ENCODE measurements at places on chromosomes 1 and 21.

DNA sequence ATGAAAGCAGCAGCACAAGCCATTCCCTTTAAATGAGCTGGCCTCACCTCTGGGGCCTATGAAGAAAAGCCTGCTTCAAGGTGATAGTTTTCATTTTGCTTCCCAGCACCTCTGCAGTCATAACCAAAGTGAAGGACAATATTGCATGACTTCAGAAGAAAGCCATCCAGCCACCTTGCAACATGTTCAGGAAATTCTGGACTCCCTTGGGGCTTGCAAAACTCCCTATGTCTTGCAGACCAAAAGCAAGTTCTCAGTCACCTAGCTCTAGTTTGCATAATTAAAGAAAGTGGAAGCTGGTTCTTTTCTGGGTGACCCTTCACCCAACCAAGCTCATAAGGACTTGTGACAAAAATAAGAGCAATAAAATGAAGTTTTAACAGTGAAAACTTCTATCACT lies 87.6 kb downstream of the GFI1 start:
- no peak for DNase-seq

DNA sequence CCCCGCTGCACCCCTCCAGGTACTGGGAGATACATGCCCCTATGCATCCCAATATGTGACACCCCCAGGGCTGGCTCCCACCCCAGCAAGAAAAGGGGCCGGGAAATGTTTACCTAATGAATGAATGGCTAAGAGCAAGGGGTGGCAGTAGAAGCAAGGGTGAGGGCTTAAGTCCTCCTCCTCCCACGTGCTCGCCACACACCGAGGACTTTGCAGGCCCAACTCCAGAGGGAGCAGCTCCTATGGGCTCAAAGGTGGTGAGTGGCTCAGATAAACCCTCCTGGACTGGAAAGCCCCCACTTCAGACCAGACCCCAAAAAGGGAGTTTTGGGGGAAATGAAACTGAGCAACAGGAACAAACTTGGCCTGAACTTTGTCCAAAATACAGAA lies 11.4 kb downstream of the SLC45A3 start:
- DNase-seq = no peak

- DNase-seq = no peak
These were observed 12.1 kb upstream of the NDC1 start for GRCh38 chr1:53850082-53850673.

DNA sequence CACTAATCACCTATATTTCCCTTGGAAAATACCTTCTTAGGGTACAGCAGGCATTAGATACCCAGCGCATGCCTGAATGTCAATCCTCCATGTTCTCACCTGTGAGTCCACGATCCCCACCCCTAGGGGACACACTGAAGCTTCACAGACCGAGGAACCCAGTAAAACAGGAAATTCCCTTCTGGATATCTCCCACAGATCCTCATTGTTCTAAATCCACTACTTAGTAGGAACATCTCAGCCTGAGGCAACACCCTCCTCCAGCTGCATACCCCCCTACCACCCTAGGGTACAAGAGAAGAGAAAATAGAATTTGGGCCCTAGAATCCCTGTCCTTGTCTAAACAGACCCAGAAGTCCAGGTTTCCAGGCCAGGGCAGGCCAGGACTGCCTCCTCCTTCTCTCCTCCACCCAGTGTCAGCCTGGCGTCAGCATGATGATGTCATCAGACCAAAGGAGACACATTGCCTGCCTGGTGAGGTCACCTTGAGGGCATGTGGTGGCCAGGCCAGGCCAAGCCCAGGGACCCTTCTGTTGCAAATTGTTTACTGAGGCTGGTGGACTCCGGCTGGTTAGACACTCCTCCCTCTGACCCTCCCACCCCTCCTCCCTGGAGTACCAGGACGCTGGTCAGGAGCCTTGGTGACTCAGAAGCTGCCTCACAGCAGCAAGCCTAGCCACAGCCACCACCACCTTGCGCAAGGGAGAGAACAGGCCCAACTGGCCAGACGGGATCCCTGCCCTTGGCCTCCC lies 6.2 kb downstream of the NECTIN4 start:
- DNase-seq = no peak

DNA sequence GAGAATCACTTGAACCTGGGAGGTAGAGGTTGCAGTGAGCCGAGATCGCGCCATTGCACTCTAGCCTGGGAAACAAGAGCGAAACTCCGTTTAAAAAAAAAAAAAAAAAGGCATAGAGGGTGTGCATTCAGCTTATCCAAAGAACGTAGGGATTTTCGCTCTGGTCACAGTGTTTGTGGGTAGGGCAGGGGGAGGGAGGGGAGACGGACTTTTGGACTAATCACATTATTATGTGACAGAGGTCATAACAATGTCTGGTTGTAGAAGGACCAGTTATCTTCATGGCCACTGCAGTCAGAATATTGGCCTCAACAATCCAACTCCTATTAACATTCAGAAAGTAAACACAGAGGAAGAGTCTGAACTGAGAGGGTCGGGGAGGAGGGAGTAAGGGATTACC lies 25.7 kb downstream of the RHOU start:
- DNase-seq = no peak

DNA sequence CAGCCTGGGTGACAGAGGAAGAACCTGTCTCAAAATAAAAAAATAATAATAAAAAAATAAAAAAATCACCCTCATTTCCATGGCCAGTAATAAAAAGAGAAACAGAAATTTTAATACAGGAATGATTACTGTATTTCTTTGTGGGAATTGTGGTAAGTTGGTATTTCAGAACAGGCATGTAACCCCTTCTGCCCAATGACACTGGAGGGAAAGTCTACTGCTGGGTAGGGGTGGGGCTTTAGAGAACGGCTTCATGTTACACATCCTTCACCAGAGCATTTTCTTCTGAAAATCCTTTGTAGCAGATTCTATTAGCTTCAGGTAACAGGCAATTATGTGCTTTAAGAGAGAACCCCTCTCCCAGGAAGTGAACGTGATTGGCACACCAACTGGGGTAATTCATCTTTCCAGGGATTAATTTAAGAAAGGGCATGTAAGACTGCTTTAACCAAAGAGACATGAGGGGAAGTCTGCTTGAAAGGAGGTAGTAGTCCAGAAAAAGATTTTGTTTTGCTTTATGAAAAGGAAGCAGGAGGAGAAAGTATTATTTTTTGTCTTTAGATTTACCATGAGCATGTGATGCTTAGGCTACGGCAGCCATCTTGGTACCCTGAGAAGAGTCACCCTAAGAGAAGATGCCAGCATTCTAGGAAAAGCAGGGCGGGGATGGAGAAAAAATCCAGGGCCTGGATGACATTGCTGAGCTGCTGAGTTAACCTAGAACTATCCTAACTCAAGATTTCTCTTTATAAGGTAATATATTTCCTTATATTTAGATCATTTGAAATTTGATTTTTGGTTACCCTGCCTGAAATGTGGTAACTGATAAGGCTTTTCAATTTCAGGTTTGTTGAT lies 57.7 kb upstream of the DPT start:
- DNase-seq = no peak

DNA sequence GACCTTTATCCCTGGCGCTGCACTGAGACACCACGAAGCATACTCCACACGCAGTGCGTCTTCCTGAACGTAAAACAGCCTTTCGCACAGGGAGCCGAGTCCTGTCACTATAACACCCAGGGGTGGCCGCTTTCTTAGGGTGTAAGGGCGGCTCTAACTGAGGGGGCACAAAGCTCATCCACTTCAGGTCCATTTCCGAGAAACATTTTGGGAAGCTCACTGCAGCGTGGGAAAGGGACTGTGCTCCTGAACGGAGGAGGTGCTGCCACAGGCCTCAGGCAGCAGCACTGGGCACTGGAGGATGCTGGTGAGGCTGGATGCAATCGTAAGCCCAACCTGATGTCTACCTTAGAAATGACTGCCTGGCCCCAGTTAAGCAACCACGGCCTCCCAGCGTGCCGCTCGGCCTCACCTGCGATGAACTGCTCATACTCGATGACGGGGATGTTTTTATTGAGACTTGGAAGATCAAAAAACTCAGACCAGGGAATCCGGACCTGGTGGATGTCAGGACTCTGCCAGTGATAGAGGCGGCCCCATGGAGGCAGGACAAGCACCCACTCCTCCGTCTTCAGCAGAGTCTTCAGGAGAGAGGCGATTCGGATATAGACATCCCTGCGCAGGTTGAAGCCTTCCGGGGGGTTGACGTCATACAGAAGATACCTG lies 2.3 kb downstream of the POFUT2 start:
- no peak for DNase-seq

DNA sequence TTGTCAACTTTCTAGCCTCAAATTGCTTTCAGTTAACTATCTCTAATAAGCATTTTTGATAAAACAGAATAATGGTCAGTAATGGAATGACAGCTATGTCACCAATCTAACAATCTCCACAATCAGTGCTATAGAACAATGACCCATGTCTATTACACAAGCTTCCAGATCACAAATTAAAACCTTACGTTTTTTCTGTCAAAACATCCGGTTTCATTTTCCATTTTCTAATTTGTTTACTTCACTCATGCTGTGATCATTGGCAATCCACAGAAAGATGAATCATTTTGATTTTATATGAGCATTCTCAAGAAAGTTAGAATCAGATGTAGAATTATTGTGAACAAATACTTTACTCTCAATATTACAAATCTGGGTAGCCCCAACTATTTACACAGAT lies 80.3 kb downstream of the KCNT2 start:
- no peak for DNase-seq

- DNase-seq = no peak
These were observed 104.4 kb downstream of the PTPN14 start for GRCh38 chr1:214446772-214447556.

DNA sequence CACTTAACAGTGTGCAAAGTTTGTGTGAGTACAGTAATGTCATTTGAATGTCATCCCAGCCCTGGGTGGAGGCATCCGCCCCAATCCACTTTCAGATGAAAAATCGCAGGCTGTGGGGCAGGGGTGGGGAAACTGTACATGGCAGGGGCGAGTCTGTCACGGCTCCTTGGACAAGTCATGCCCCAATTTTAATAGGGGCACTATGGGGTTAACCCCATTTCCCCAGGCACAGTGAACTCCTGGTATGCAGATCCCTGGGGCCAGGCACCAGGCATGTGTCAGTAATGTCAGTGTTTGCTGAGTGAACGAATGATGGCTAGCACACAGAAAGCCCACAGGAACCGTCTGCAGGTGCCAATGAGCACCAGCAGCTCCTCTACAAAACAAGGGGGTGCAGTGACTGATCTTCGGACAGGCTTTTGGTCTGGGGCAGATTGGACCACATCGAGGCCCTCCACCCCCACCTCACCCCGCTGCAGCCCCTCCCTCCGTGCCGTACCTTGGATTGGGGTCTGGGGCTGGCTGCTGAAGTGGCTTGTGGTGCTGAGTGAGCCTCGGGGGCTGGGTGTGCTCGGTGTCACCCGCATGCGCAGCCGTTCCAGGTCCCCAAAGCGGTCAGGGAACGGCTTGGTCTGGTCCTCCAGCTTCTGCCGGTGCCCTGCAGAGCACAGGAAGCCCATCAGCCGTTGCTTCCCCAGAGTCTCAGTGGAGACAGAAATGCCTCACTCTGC lies 23.2 kb downstream of the RUNX3 start:
- peak; percentile 2 for DNase-seq

GRCh38 chr1:167270349-167271092 lies 49.8 kb downstream of the POU2F1 start:
- no peak for DNase-seq

DNA sequence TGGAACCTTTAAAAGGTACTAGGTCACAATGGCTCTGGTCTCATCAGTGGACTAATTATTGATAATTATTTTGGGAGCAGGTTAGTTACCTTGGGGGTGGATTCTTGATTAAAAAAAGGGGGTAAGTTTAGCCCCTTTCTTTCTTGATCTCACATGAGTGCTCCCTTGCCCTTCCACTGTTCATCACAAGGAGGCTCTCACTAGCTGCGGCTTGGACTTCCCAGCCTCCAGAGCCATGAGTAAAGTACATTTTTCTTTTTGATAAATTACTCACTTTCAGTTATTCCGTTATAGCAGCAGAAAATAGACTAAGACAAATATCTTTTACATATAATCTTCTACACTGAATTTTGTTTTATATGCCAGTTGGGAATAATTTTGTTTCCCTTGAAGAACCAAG lies 254.8 kb upstream of the DEPDC1 start:
- DNase-seq = no peak

DNA sequence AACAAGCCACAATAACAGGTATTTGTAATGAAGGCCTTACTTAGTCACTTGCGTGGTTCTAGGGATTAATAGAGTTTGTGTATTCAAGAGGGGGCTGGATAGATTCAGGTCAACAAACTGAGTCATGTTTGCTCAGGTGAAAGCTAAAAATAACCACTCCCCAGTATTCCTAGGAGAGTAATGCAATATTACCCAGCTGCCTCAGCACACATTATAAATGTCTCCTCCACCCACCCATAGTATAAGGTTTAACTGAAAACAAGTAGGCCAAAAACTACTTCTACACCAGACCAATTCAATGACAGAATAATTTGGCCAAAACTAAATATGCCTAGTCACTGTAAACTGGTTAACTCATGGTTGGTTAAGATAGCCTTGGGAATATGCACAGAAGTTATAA lies 34.4 kb downstream of the WLS start:
- no peak for DNase-seq

GRCh38 chr21:25895565-25896205 lies 160.9 kb downstream of the GABPA start:
- DNase-seq = peak; percentile 37

GRCh38 chr1:46520063-46520911 lies 30.7 kb downstream of the DMBX1 start:
- DNase-seq = no peak

DNA sequence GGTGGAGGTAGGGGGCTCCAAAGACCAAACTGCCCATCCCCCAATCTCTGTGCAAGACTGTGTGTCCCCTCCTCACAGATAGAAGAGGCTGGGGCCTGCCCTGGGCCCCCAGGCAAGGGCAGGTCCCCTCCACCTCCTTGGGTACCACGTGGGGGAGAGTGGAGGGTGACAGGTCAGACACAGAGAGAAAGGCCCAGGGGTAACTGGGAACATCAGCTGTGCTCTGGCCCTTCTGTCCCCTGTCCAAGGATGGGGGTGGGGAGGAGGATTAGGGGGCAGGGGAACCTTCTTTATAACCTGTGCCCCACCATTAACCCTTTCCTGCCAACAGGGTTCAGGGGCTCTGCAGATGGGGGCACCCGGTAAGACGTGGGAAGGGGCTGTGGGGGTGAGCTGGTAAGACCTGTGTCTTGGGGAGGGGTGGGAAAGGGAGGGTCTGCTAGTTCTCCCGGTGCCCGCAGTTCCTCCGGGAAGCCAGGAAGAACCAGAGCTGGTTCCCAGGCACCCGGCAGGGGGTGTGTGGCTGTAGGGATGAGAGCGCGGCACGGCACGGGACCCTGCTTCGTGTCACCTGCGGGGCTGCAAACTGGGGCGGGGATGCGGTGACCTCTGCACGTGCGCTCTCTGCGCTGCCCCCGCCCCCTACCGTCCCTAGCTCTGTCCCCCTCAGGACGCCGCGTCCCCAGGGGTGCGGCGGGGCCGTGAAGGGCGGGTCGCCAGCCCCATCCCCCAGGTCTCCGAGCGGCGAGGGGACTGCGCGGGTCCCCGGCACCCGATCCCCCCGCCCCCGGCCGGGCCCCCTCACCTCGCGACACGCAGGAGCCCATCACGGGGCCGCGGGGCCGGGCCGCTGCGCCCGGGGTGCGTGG lies 601 bp downstream of the FAM131C start:
- DNase-seq = no peak

GRCh38 chr1:222844411-222844779 lies 29.6 kb downstream of the DISP1 start:
- no peak for DNase-seq

- no peak for DNase-seq
These were observed 45.3 kb downstream of the GPATCH2 start for GRCh38 chr1:217585577-217585976.

Data from activated naive CD4-positive, alpha-beta T cell treated with anti-CD3 and anti-CD28 coated beads for 36 hours (primary cell).